ENCODE measurements at places on chromosomes 6 and 20. TPM values are rescaled to one million over a fixed set of nuclear protein-coding genes. Genes with fewer than 3 reads are reported as not detected.

The NKAIN4 gene
- polyA plus RNA-seq, result not detected

DNA sequence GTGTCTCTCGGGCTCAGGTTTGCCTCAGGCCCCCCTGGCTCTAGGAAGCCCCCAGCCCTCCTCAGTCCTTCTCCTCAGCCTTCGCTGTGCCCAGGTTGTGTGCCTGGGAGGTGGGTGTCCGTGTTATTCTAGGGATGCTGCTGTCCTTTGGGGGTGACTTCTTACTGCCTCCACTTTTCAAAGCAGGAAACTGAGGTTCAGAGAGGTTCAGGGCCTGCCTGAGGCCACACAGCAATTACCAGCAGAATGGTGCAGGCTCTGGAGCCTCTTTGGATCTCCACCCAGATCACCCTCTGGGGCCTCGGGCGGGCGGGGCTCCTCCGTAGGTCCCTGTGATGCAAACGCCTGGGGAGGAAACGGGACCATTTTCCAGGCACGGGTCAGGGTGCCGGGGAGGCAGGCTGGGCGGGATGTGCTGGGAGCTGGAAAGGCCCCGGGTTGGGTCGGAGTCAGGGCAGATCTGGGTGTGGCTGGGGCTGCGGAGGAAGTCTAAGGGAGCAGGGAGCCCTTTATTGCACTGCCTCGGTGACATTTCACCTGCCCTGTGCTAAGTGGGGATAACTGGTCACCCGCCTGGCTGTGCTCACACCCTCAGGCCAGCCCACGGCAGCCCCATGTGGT is 23.2 kb downstream of the GATA5 start:
- no peak for DNase-seq

The PTK6 gene
- polyA plus RNA-seq, result 28.5 TPM

DNA sequence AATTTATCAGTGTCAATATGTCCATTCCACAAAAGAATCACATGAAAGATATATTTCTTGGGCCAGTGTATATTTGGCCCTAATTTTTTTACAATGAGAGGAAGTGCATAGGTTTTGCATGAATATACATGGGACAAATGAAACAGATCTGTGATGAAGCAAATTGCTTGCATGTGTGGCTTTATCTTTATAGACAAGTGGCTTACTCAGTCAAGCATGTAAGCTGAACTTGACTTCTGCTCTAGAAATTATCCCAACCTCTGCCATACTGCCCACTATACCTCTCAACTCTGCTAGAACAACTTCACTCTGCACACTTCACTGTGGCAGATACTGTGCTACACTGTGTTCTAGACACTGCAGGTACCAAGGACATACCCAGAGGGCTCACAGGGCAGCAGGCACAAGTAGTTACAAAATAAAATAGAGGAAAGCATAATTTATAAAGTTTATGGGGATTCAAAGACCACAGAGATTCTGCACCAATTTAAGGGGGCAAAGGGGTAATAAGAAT is 349.2 kb upstream of the HSF2 start:
- no peak for DNase-seq

DNA sequence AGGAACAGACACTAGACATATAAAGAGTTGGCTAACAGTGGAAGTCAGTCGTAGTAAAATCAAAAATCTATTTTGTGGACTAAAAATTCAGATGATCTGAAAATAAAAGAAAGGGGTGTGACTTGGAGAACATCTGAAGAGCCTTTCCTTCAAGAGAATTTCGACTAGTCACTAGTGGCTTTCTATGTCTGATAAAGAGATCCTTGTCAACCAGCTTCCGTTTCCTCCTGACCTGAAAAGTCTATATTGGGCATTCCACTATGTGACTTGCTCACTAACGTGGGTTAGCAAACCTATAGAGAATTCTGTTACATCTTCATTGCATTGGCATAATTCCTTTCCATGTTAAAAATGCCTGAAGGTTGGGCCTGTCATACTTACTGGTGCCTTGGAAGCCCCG is 25.9 kb downstream of the TRAF3IP2 start:
- DNase-seq, result no peak

The CENPW gene
- polyA plus RNA-seq, result 14.5 TPM

GRCh38 chr6:77879527-77879926 is 226.7 kb downstream of the MEI4 start:
- DNase-seq, result no peak

The ABRACL gene
- 56.1 TPM for polyA plus RNA-seq

GRCh38 chr6:168315596-168315995 is 4.0 kb downstream of the DACT2 start:
- DNase-seq, result no peak

The ENPP1 gene
- 0.22 TPM for polyA plus RNA-seq

GRCh38 chr6:168852376-168852884 is 401.2 kb downstream of the THBS2 start:
- no peak for DNase-seq

The STX11 gene
- polyA plus RNA-seq, result 0.28 TPM

DNA sequence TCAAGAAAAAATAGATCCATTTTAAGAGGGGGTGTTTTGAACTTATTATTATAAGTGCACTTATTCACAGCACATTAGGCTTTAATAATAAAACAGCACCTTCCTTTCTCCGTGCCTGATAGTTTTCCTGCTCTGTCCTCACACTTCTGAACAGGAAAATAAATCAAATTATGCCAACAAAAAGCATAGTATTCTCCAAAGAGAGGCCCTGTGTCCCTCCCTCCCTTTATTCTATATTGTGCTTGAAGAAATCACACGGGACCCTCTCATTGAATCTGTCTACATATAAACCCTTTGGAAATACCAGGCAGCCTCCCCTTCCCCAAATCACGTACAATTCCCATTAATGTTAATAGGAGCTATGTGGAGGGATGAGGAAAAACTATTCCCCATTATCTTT is 462.9 kb upstream of the NRSN1 start:
- no peak for DNase-seq

The CCDC167 gene
- polyA plus RNA-seq, result 45.6 TPM

The HEY2 gene
- not detected for polyA plus RNA-seq

DNA sequence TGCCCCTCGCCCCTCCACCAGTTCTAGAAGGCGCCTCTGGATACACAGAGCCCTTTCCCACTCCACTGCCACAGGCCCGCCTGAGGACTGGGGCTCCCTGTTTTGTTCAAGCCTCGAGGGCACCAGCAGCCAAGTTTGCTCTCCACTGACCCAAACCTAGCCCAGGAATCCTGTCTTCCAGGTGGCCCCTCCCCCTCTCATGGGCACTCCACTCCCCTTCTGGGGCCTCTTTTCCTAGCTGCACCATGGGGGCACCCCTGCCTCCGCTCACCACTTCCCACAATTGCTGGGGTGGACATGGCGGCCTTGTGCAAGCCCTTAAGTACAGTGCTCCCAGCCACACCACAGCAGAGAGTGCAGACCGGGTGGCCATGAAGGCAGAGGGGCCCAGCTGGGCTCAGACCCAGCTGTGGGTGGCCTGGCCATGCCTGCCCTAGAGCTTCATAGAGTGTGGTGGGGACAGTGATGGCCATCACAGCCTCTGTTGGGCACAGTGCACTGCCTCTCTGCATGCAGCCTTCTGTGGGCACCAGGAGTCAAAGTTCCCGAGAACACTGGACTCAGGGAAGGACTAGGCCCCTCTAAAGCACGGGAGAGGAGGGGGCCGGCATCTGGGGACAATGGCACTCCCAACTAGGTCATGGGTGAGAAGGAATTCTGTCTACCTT is 1.3 kb downstream of the MYL9 start:
- no peak for DNase-seq

The COL11A2 gene
- polyA plus RNA-seq, result 0.18 TPM

- no peak for DNase-seq
These were observed 756.5 kb upstream of the DEFB115 start for GRCh38 chr20:30500829-30501440.

DNA sequence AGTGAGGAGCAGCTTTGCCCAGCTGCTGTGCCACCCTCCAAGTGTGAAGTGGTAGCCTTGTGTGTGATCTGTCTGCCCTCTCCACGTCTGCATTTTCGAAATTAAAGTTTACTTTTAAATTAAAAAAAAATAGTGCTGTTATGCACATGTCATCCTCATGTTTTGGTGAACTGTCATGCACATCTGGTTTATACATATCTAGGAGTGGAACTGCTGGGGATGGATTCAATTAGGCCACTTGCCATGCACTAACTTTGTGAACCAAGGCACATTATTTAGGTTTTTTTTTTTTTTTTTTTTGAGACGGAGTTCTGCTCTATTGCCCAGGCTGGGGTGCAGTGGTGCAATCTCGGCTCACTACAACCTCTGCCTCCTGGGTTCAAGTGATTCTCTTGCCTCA is 3.6 kb downstream of the GTSF1L start:
- DNase-seq, result no peak

DNA sequence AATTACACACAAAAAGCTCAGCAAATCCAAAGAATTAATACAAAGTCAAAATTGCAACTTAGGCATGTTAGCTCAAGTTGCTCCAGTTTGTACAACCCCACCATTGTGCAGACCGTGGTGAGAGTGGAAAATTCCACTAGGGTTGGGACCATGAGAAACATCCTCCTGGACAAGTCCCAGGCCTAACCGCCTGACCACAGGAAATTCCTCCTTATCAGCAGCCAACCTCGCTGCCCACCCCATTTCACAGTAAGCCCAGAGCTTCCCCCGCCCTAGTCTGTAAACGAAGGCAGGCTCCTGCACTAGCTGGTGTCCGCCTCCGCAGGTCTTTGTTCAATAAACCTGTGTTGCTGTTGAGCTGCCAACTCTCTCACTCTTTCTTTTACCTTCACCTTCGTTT is 1023.3 kb downstream of the EYS start:
- no peak for DNase-seq

The BNIP5 gene
- polyA plus RNA-seq, result not detected

DNA sequence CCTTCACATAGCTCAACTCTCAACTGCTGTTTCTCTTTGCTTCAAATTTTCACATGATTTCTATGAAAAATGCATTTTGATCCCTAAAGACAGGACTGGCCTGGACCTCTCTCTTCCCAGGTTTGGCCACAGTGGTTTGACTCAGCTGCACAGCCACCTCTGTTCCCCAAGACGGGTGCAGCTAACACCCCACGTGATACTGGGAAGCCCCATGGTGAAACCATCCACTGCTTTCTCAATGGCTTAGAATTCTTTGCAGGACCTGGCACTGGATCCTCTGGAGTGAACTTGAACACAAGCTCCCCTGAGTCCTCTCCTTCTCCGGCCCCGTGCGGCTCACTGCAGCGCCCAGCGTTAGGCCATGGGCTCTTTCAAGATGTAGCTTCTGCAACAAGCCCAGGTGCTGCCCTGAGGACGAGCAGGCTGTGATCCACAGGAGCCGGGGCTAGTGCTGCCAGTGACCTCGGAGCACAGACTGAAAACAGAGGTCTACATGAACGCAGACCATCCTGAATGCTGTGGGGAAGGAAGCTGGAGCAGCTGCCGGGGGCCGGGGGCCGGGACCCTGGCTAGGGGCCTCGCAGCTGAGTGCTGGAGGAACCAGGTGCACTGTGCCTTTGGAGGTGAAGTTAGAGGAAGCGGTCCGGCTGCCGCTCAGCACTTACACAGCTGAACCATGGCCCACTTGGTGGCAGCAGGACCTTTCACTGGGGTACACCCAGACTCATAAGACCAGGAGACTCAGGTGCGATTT is 58.8 kb upstream of the MPC1 start:
- DNase-seq, result no peak

DNA sequence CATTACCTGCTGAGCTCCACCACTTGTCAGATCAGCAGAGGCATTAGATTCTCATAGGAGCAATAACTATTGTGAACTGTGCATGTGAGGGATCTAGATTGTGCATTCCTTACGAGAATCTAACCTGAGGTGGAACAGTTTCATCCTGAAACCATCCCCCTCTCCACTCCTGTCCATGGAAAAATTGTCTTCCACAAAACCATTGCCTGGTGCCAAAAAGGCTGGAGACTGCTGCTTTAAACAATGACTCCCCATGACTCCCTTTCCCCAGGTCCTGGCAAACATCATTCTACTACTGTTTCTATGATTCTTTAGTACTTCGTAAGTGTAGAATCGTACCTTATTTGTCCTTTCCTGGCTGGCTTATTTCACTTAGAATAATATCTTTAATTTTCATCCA is 9.7 kb upstream of the DYNLRB1 start:
- no peak for DNase-seq

DNA sequence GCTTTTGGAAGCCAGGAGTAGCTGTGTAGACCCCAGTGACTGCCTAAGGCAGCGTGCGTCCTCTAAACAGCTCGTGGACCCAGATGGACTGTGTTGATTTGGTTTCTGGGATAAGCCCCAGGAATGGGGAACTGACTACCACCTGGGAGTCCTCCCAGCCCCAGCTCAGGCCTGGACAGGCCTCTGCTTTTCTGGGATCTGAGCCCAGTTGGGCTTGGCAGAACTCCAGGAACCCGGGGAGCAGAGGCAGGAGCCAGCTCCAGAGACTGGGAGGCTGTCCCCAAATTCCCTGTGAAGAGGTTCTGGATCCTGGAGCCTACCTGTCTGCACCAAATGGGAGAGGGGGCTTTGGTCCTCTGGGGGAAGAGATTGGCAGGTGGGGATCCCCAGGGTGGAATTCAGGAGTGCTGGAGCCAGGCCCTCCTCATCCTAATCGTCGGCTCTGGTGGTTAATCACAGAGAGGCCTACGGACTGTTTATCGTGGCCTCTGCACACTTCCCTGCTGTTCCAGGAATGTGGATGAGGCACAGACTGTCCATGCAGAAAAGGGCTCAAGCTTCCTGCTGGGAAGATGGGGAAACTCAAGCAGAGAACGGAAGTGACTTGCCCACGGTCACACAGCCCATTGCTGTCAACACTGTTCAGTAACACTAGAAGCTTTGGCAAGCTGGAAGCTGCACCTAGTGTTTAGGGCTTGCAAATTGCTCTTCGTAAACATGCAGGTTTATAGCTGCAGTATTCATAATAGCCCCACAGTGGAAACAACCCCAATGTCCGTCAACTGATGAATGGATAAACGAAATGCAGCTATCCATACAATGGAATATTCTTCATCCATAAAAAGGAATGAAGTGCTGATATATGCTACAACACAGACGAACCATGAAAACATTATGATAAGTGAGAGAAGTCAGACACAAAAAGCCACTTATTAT is 100.6 kb downstream of the KCNB1 start:
- DNase-seq, result peak; percentile 73

DNA sequence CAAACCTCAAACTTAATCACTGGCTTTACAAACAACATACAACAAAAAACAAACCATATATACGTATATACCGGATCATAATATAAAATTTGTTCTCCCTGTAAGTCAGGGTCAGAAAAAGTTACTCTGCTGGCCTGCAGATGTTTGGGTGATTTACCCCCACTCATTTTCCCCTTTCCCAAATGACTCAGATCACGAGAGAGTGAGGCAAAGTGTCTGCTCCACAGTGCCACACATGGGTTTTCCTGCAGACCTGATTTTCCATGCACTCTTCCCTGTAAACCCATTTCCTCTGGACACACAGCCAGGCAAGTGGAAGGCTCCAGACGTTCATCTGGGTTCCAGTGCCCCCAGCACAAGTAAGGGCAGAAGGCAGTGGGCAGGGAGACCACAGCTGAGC is 23.5 kb downstream of the GFOD1 start:
- DNase-seq, result no peak

- no peak for DNase-seq
These were observed 443.2 kb upstream of the JARID2 start for GRCh38 chr6:14802514-14803160.

The OTOR gene
- polyA plus RNA-seq, result not detected

The UTRN gene
- 23.7 TPM for polyA plus RNA-seq

- peak; percentile 81 for DNase-seq
These were observed 49.1 kb downstream of the IRAK1BP1 start for GRCh38 chr6:78916411-78916810.

- no peak for DNase-seq
These were observed 326.0 kb downstream of the PACRG start for GRCh38 chr6:163053667-163054344.

All from keratinocyte (primary cell).